ENCODE measurements at places on chromosomes 7 and 10. TPM values are rescaled to one million over a fixed set of nuclear protein-coding genes. Genes with fewer than 3 reads are reported as not detected.

DNA sequence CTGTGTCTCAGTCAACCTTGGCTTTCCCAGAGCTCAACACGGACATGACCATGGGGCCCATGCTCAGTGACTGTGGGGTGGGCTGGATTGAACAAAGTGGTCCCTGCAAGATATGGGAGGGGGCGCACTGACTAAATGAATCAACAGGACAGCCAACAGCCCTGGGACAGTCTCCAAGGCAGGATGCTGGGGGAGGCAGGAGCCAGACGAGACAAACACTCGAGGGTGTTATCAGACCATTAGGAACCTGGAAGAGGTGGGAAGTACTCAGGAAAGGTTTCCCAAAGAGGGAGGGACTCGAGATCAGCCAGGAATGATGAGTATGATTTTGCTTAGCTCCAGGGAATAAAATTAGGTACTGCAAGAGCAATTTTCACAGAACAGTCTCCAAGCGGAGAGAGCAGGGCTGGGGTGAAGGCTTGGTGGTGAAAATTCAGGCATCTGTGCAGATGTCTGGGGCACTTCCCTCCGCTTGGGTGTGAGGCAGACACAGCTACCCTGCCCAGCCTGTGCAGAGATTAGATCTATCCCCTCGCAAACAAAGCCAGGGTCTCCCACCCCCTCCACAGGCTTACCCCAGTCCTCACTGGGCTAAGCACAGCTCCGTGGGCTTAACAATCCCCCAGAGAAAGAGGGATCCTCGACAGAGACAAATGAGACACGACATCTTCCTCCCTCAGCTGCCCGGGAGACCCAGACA, 261.1 kb upstream of the ZMIZ1 start:
- DNase-seq = no peak

DNA sequence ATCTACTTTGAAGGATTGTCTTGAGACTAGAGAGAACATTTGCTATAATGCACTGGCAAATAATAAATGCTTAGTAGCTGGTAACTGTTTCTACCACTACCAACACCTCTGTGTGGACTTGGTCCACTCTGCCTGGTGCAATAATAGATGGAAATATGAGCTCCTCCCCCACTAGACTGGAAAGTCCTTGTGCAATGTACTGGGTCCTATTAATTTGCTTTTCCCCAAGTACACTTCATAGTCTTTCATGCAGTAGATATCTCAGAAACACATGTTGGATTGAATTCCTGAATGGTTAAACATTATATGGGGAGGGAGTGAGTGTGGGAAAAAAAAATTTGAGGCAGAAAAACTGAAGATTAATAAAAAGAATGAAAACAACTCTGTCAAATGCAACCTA, 119.3 kb downstream of the C10orf90 start:
- DNase-seq = no peak

DNA sequence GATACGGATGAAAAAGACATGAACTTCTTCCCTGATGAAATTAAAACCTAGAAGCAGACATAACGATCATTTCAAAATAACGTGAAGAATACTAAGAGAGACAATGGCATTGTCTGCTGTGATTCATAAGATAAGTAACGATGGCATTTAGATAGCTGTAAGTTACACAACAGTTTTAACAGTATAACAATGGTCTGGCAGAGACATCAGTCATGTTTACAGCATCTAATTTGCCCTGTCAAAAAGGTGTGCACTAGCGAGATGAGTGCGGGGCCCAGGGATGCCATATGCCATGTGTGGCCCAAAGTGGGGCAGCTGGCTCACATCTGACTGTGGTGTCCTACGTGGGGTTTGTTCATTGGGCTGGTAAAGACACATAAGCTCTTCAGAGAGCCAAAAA, 55.7 kb upstream of the RHEB start:
- DNase-seq = no peak

GRCh38 chr10:6399231-6399741, 180.8 kb downstream of the PRKCQ start:
- DNase-seq = no peak

GRCh38 chr10:60485025-60485424, 95.3 kb upstream of the ANK3 start:
- no peak for DNase-seq

GRCh38 chr7:113715262-113715661, 203.5 kb downstream of the PPP1R3A start:
- DNase-seq = no peak

DNA sequence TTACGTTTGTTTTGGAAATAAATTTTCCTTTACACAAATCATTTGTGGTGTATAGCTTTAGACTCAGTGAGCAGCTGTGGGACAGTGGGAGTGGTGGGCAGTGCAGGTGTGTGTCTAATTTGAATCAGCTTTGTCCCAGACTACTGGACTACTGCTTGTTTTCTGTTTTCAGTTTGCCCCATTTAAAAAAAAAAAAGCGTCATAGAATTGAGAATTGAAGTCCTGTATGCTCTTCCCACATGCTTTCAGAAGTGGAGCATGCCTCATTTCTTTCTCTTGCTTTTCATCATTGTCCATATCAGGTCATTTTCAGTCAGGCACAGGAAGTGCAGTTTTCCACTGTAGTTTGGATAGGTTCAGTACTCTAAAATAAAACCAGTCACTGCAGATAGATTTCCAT, 66.1 kb downstream of the SHH start:
- no peak for DNase-seq

- peak; percentile 67 for DNase-seq
Measured at GRCh38 chr10:113854013-113854760, at the start of the genes DCLRE1A and NHLRC2. DCLRE1A (minus strand) TSS chr10:113854082; CDS start chr10:113853182, 900 bp downstream. NHLRC2 (plus strand) TSS chr10:113854661; CDS start chr10:113854873, 212 bp downstream.

- DNase-seq = peak; percentile 40
Measured at GRCh38 chr7:142319970-142320369, 62.1 kb upstream of the PRSS58 start.

GRCh38 chr7:116800594-116800993, 61.8 kb upstream of the CAPZA2 start:
- DNase-seq = no peak

- no peak for DNase-seq
Measured at GRCh38 chr7:113912876-113913275, 5.9 kb downstream of the PPP1R3A start.

- peak; percentile 100 for DNase-seq
Measured at GRCh38 chr10:36494371-36494770, 631.0 kb upstream of the ANKRD30A start.

The HOXA1 gene
- total RNA-seq = 1.4 TPM

The GPR22 gene
- not detected for total RNA-seq

The MAT1A gene
- not detected for total RNA-seq

The FOXI2 gene
- total RNA-seq = not detected
